ENCODE measurements at places on chromosomes 2 and 18.

- DNase-seq, result no peak
Observed at GRCh38 chr2:241300000-241300399, 15.5 kb downstream of the HDLBP start.

- no peak for DNase-seq
Observed at GRCh38 chr18:9731380-9731779, 23.3 kb downstream of the RAB31 start.

DNA sequence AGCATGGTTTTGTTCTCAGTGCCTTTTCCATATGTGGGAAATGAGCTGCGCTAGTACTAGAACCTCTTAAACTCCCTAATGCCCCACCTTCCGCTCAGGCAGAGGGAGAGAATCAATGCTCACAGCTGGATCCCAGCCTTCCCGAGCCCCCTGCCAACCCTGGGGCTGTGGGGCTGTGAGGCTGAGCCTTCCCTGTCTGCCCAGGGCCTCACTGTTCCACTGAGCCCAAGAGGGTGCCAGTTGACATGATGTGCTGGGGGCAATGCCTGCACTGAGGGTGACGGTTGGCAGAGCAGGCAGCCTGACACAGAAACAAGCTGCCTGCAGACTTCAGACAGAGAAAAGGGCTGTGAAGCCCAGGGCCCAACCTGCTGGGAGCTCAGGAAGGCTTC is 602.4 kb upstream of the RAB6C start:
- DNase-seq, result no peak

DNA sequence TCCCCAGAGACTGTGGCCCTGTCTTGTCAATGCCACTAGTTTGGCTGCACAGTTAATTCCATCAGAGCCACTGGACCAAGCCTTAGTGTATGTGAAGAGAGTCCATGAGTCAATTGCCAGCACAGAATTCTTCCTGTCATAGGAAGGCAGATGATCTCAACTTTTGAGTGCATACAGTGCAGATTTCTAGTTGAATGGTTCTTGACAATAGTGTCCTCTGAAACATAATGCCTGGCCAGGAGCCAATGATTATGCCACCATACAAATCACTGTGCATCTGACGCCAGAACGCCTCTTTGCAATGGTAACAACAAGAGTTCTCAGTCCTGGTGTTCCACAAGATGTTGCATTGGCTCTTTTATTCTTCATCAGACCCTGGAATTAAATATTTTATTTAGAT is 7.1 kb downstream of the NEUROD1 start:
- DNase-seq, result no peak

DNA sequence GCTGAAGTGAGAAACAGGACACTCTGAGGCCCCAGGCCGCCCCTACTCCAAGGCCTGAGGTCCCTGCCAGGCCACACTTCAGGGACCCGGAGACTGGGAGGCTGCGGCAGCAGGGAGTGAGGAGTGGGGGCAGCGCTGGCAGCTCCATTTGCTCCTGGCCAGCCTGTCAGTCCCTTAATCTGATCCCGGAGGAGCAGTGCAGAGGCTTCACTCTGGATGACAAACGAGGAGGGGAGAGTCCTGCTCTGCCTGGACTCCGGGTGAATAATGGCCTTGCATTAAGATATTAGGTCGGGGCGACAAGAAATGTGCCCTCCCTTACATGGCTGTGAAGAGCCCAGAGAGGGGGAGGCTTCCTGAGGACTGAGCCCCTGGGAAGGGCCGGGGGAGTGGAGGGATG is 14.3 kb upstream of the PRSS56 start:
- DNase-seq, result no peak

DNA sequence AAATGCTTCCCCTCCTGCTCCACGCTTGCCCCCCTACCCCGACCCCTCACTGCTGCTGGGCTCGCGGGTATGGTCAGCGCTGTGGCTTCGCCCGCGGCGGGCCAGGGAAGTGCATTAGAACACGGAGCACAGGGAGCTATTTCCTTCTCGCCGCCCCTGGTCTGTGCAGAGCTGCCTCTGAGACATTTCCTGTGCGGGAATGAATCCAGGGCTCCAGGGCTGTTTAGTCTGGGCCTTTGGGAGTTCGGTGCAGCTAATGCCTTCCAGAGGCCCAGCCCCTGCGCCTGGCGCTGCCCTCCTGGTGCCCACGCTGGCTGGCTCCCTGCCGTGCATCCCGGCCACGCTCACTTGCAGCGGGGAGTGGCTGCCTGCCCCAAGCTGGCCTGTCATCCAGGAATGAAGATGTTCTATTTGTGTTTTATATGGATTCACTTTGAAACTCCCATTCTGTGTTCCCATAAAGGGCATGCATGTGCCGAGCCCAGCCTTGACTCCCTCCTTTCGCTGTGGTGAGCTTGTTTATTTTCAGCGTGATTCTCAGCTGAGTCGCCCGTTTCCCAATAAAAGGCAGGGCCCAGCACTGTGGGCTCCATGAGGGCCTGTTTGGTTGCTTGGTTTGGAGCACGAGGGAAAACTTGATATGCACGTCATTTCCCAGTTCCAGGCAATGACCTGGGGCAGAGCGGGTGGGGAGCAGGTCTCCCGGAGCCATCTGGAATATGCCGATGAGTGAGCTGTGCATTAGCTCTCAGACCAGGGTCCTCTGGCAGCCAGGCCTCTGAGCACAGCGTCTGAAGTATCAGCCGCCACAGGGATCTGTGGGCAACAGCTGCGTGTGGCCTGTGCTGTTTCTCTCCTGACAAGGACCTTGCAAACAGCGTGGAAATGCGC is 42.7 kb downstream of the SH3RF3 start:
- no peak for DNase-seq

GRCh38 chr2:79065201-79065600 is 22.6 kb downstream of the REG1B start:
- no peak for DNase-seq

DNA sequence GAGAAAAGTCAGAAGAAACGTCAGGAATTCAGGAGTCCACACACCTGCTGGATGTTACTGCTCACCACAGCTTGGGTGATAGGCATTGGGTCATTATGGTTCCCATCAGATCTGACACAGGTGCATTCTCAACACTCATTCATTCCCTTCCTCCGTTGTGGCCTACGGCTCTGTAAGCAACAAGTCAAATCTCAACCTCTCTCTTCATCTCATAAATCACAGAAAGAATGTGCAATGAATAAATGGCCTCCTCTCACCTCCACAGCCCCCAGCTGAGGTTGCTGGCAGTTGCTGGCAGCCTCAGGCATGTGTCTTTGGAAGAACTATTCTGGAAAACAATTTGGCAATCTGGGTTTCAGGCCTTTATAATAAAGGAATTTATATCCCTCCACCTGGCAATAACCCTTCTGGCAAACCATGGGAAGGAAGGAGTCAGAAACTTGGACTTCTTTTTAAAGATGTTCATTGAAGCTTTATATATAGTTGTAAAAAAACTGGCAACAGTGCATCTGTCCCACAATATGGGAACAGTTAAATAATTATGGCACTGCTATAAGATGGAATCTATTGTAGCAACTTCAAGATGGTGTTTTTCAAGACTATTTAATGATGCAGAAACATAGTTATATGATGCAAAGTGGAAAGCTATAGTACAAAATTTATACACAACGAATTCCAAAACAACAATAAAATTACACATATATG is 175.4 kb downstream of the ANAPC1 start:
- DNase-seq, result no peak

GRCh38 chr2:217075268-217076057 is 215.6 kb upstream of the TNP1 start:
- DNase-seq, result no peak

GRCh38 chr2:68362069-68362468 is 3.0 kb upstream of the PLEK start:
- peak; percentile 71 for DNase-seq

DNA sequence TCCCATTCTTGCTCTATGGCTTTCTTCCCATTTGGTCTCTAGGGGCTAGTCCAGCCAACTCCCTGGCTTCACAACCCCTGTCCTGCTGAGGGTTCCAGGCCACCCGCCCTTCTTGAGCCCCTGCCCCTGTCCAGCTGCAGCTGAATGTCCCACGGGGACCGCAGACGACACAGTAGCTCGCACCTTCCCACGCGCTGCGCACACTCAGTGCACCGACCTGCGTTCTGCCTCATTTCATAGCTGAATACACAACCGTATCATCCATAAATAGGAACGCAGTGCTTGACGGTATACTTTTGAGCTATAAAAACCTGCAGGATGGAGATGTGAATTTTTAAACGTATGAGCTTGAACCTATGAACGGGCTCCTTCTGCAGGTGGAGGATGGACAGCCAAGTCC is 660.4 kb upstream of the SALL3 start:
- DNase-seq, result no peak

- peak; percentile 10 for DNase-seq
Observed at GRCh38 chr2:239787538-239788050, 237.5 kb downstream of the NDUFA10 start.

DNA sequence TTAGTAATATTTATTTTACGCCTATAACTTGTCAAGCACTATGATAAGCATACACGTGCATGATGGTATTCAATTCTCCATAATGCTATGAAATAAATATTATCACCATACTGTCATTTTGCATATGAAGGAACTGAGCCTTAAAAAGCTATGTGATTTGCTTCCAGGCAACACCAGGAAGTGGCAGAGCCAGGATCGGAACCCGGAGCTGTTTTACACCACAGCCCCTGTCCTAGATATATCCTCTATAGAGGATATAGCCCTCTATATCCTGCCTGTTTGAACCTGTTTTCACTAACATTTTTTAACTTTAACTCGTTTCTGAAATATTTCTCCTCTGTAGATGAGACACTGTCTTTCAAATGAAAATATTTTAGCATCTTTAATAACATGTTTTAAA is 690.0 kb downstream of the SATB2 start:
- DNase-seq, result no peak

- no peak for DNase-seq
Observed at GRCh38 chr2:62458206-62458641, 47.8 kb downstream of the TMEM17 start.

DNA sequence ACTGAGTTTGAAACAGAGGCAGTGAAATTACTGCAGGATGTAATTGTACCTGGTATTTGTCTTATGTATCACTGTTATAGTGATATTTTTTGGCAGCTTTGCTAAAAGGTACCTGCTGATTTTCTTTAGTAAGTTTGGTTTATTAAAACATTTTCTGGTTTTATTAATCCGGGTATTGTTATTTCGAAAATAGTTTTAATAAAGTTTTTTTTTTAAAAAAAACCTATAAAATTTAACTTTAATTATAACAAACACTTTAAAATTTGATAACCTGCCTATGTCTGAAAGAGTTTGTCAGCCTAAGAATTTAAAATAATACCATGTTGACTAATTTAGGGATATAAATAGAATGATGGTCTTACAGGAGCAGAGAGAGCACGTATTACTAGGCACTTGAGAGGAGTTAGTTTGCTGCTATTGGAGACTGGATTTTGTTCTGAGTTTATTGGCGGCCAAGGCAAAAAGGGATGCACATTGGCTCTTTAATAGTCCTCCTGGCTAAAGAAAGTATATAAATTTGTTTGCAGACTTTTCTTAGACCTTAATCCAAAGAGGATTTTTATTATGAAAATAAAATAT is 12.1 kb downstream of the EHBP1 start:
- DNase-seq, result no peak

- no peak for DNase-seq
Observed at GRCh38 chr2:314561-315336, 26.9 kb upstream of the ALKAL2 start.

DNA sequence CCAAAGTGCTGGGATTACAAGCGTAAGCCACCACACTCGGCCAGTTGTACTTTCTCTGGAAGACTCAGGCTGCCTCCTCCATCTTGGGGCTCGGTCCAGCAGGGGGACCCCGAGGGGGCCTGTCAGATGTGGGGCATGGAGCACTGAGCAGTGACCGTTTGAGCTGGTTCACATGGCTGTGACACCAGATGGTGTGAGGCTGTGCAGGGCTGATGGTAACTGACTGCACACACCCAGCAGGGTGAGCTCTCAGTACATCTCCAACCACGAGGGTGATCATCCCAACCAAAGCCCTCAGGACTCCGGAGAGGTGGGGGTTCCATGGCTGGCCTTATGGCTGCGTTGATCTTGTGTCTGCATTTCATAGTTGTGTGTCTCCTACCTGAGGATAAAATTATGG is 63.4 kb downstream of the FAM168B start:
- DNase-seq, result no peak

DNA sequence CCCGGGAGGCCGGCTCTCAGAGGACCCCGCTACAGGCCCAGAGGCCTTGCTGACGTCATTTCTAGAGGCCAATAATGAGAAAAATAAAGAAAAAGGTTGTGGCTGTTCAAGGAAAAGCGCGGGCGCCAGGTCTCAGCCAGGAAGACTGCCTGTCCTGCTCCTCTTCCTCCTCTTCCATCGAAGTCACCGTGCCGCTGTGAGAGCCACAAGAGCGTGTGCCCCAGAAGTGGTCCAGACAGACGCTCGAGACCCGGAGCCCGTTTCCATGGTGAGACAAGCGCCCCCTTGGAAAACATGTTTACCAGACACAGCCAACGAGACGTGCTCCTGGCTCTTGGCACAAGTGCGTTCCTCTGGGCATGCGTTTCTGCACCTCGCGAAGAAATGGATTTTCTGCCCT is 210.5 kb downstream of the HDAC4 start:
- peak; percentile 24 for DNase-seq

- no peak for DNase-seq
Observed at GRCh38 chr2:55598056-55598795, 19.2 kb downstream of the PPP4R3B start.

DNA sequence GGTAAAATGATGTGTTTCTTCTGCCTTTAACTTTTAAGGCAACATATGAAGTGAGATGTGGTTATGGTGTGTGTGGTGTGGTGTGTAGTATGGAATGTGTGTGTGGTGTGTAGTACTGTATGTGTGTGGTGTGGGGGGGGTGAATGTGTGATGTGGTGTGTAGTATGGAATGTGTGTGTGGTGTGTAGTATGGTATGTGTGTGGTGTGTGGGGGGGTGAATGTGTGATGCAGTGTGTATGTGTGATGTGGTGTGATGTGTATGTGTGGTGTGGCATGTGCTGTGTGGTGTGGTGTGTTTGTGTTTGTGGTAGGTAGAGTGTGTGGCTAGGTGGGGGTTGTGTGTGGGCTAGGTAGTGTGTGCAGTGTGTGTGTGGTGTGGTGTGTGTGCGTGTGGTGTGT is 17.2 kb upstream of the ARL4C start:
- DNase-seq, result no peak

- no peak for DNase-seq
Observed at GRCh38 chr18:48905513-48905912, 45.3 kb downstream of the SMAD7 start.

DNA sequence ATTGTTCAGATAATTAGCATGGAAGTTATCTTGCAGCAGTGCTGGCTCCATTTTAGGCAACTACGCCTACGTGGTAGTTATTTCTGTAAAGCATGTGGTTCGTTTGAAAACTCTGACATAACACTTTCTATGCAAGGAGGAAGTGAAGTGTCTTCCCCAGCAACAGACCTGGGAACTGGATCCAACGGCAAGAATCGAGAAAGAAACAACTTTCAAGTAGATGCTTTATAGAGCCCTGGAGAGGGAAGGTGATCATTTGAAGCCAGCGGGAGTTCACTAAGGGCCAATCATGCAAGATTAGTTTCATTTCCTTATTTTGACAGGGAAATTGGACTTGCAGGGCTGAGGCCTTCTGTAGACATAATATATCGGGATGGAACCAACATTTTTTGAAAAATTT is 218.3 kb downstream of the ACKR3 start:
- no peak for DNase-seq
